Smooth muscle cell of the brain vasculature (primary cell): ENCODE measurements at places on chromosomes 12 and 14.

GRCh38 chr12:14169281-14169680 is 187.9 kb upstream of the GRIN2B start:
- no peak for DNase-seq

DNA sequence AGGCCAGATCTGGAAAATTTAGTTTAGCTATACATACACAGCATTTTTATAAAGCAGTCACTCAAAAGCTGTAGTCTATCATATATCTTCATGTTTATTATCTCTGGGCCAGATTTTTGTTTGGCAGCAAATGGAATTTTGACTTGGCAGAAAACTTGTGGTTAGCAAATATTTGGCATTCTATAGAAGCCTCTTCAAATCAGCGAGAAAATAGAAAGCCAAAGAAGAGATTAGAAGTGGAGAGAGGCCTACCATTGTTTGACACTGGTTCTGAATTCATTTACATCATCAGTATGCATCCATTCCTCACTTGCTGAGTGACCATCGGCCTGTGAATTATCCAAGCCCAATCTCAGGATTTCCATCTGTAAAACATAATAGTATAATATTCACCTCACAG is 1077.6 kb downstream of the GALC start:
- no peak for DNase-seq

GRCh38 chr14:104200106-104200505 is 61.7 kb downstream of the KIF26A start:
- DNase-seq = no peak

GRCh38 chr12:53061404-53062010 is 11.6 kb downstream of the TNS2 start:
- no peak for DNase-seq
